ENCODE measurements at places on chromosomes 4 and X. TPM values are rescaled to one million over a fixed set of nuclear protein-coding genes. Genes with fewer than 3 reads are reported as not detected.

LNX1 gene
- total RNA-seq, result not detected

DNA sequence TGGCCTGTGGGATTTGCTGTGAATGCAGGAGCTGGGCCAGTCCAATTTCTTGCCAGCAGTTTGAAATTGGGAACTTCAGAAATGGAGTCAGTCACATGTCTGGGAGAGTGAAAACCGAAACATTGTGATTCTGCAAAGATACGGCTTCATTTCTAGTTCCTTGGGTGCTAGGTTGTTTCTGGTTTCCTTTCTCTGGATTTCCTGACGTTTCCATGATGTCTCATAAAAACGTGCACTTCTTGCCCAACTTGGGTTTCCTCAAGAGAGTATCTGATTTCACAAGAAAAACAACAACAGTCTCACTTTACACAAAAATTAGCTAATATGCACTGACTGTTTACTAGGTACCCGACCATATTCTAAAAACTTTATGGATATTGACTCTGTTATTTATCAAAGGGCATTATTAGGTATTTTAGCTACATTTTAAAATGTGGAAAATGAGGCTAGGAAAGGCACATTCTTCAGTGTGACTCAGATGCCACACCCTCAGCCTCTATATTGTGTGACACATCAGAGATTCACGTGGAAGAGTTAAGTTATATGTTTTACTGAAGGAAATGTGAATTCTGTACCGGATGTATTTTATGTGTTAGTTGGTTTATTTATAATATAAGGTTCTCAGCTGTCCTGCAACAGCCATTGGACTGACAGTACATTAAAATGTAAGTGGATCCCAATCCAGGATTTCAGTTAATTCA, 225.0 kb upstream of the PUDP start:
- no peaks in the 10 kb centered on the region for H3K4me1 ChIP-seq
- no peak for DNase-seq
- no peak overlapping the region for H3K27ac ChIP-seq
- no peak overlapping the region for H3K4me3 ChIP-seq
- H3K36me3 ChIP-seq, result no peaks in the 10 kb centered on the region
- H3K27me3 ChIP-seq, result no peaks in the 10 kb centered on the region

- H3K4me3 ChIP-seq, result no peak overlapping the region
- no peak overlapping the region for H3K27ac ChIP-seq
- H3K4me1 ChIP-seq, result no peaks in the 10 kb centered on the region
- no peaks in the 10 kb centered on the region for H3K36me3 ChIP-seq
- no peak for DNase-seq
Measured at GRCh38 chrX:26442340-26442739, 226.4 kb downstream of the MAGEB5 start.

- no peak overlapping the region for H3K4me3 ChIP-seq
- H3K27me3 ChIP-seq, result peaks cover 1% of the 10 kb centered on the region
- no peak for DNase-seq
- no peaks in the 10 kb centered on the region for H3K36me3 ChIP-seq
- no peak overlapping the region for H3K27ac ChIP-seq
Measured at GRCh38 chr4:144659447-144659846, 13.5 kb downstream of the HHIP start.

DNA sequence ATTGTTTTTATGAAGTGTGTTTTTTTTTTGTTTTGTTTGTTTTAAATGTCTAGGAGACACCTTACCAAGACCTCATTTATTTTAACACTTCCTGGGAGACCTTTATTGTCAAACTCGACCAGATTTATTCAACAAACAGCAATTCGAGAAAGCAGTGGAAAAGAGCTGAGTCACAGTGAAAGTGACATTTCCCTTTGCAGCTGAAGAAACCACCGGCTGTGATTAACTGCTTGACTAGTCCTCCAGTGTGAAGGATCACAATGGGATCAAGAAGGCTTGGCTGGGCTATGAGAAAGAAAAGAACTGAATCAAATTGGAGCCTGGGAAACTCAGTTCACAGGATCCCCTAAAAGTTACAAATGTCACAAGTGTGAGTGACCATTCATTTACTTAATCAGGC, 11.9 kb upstream of the ADH7 start:
- H3K27me3 ChIP-seq, result peaks cover 10% of the 10 kb centered on the region
- H3K4me3 ChIP-seq, result no peak overlapping the region
- H3K4me1 ChIP-seq, result peaks cover 12% of the 10 kb centered on the region
- no peaks in the 10 kb centered on the region for H3K36me3 ChIP-seq
- peak; percentile 46 for DNase-seq
- H3K27ac ChIP-seq, result no peak overlapping the region

DNA sequence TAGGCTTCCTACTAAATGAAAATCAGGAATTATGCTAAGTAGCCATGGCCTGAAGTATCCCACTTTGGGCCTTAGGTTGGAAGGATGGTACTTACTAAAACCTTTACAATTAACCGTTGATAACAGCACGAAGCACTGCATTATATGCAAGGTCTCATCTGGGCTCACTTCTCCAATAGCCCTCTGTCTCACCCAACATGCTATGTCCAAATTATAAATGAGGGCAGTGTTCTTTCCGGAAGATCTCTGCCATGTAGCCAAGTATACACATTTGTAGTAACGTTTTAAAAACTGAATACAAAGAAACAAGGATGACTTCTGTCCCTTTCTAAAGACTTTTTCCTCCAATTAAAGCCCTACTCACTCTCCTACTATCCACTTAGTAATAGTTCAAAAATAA, 51.6 kb downstream of the SCFD2 start:
- no peak overlapping the region for H3K27ac ChIP-seq
- peaks cover 22% of the 10 kb centered on the region for H3K4me1 ChIP-seq
- H3K4me3 ChIP-seq, result no peak overlapping the region
- peaks cover 24% of the 10 kb centered on the region for H3K36me3 ChIP-seq
- H3K27me3 ChIP-seq, result no peaks in the 10 kb centered on the region
- DNase-seq, result no peak
